Stimulated activated CD8-positive, alpha-beta memory T cell treated with anti-CD3 and anti-CD28 coated beads, Interleukin-4, amount 100 ng/mL, for 1 hour (primary cell): ENCODE measurements at places on chromosomes 2 and 18.

DNA sequence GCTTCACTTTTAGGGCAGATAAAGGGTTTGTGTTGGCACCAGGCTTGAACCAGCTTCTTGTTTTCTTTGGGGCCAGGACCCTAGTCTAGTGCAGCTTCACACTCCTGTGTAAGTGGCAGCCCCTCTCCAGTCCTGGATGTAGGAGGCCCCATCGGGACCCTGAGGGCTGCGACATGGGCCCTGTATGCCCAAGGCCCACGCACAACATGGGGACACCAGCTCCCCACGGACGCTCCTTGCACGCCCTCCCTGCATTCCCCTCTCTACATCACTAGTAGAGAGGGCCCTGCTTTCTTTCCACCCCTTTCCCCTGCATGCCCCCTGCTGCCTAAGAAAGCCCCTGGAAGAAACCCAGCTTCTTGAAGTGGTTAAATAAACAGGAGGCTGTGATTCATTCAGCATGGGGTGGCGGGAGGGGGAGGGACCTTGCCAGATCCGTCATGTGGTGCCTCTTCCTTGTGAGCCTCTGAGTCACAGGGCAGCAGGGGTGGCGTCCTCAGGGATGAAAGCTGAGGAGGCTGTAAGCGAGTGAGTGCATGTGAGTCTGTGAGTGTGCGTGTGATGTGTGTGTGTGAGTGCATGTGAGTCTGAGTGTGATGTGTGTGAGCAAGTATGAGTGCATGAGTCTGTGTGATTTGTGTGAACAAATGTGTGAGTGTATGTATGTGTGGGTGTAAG lies 42.5 kb downstream of the COPS8 start:
- no peak for DNase-seq

- no peak for DNase-seq
Measured at GRCh38 chr18:63311118-63312018, 8.2 kb downstream of the BCL2 start.

- DNase-seq = no peak
Measured at GRCh38 chr2:100059638-100060037, 82.8 kb downstream of the AFF3 start.

GRCh38 chr2:19987936-19988335 lies 2.0 kb downstream of the WDR35 start:
- no peak for DNase-seq

DNA sequence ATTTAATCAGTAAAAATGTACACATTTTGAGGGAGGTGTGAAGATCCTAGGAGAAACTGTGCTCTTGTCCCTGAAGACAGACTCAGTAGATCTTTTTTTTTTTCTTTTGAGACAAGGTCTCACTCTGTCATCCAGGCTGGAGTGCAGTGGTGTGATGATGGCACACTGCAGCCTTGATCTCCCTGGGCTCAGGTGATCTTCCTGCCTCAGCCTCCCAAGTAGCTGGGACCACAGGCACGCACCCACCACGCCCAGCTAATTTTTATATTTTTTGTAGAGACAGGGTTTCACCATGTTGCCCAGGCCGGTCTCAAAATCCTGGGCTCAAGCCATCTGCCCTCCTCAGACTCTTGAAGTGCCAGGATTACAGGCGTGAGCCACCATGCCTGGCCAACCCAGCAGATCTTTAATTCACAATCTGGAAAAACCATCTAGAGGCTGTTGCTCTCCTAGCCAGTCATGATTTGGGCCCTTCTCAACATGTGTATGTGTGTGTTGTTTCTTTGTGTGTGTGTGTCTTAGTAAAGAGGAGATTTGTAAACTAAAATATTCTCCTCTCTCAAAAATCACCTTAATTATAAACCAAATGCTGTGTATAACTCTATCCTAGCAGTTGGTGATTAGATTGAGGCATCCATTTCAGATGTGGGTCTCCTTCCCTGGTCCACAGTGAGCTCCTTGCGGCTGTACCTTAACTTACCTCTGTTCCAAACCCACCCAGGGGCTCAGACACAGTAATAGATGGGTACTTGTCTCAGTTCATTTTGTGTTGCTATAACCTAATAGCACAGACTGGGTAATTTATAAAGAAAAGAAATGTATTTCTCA lies 3.9 kb upstream of the MYCN start:
- DNase-seq = no peak

DNA sequence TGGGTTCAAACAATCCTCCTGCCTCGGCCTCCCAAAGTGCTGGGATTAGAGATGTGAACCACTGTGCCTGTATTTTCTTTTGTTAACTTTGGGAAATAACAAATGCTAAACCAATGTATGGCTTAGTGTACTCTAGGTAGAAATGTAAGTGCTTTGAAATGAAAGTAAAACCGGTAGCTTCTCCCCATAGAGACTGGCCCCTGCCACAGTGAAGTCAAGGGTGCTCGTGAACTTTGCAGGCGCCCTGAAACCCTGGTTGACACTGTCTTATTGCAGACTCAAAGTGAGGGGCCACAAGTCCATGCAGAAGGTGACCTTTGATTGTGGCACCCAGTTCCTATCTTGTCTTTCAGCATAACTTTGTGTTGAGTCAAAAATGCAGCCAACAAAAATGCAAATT lies 24.2 kb upstream of the MTCL1 start:
- no peak for DNase-seq

DNA sequence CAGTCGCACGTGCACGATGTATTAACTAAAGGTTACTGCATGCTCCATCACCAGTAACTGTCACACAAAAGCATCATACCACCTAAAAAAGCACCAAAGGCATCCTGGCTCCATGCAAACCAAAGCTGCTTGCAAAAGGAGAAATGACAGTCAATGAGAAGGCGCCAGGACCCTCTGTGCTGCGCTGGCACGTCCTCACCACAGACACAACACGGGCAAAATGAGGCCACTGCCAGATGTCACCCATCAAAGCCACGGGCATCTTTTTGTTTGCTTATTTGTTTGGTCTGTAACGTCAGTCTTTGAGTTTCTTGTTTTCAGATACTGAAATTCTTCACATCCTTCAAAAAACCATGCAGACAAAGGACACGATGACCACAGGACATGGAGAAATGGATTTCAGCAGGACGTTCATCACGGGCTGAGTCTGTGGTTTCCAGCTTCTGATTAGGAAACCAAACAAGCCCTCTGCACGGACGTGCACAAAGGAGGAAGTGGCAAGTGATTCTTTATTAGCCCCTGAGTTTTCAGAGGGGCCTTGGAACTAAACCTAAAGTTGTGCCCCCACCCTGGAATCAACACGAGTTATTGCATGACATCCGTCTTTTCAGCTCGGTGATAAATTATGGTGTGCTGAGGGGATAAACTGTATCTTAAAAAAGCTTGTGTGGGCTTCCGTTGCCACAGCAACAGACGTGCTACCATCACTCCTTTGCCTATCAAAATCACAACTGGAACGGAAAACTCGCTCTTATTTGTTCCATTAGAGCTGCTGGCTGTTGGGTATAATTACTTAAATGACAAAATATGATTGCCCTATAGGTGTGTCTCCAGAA lies 181.8 kb downstream of the EIPR1 start:
- no peak for DNase-seq

- DNase-seq = no peak
Measured at GRCh38 chr18:42860011-42860410, 255.5 kb downstream of the RIT2 start.

DNA sequence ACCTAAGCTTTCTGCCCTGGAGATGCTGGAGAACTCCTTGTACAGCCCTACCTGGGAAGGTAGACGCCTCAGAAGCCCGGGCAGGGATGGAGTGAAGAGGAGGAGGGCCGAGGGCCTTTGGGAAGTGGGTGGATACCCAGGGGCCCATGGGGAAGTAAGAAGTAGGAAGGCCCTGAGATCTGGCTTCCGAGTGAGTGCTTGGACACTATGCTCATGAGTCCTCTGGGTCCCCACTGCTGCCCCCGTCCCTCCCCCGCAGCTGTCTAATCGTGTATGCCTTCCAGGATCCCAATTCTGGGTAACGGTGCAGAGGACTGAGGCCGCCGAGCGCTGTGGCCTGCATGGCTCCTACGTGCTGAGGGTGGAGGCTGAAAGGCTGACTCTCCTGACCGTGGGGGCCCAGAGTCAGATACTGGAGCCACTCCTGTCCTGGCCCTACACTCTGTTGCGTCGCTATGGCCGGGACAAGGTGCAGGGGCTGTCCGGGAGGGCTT lies 1.1 kb downstream of the DOK1 start:
- no peak for DNase-seq

GRCh38 chr2:60552851-60553494 lies 481 bp downstream of the BCL11A start:
- no peak for DNase-seq

DNA sequence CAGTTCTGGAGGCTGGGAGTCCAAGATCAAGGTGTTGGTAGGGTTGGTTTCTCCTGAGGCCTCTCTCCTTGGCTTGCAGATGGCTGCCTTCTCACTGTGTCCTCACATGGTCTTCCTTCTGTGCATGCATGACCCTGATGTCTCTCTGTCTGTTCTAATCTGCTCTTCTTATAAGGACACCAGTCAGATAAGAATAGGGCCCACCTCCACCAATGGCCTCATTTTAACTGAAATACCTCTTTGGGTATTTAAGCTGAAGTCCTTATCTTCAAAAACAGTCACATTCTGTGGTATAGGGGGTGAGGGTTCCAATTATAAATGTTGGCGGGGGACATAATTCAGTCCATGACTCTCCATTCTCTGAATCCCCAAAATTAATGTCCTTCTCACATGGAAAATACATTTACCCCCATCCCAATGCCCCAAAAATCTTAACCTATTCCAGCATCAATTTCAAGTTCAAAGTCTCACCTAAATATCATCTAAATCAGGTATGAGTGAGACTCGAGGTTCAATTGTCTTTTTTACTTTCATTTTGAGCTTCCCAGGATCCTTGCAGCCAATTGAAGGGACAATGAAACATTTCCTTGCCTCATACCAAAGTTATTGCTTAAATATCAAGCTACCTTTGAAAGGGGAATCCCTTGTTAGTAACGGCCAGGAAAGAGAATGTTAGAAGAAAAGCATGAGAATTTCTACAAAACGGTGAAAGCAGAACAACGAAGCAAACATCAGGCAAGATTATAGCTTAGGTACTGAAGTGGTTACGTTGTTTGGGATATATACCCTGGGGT lies 20.6 kb upstream of the CNOT11 start:
- no peak for DNase-seq

DNA sequence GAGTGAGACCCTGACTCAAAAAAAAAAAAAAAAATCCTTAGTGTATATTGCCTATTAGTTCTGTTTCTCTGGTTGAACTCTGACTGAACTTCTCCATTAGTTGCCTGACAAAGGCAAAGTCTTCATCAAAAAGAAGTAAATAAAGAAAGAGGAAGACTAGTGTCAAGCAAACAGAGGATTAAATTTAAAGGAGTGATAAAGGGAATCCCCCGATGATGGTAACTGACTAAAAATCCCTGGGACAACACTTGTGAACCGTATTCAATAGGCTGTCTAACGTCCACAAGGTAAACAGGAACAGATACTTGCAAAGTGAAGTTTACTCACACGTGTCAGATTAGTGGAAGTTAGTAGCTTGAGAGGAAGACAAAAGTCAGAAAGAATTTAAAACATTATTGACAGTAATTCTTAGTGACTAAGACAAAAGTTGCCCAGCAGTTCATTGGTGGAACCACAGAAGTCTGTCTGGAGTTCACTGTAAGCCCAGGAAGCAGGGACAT lies 26.2 kb upstream of the SPOPL start:
- DNase-seq = no peak
